ENCODE measurements at places on chromosomes 2 and 18.

DNA sequence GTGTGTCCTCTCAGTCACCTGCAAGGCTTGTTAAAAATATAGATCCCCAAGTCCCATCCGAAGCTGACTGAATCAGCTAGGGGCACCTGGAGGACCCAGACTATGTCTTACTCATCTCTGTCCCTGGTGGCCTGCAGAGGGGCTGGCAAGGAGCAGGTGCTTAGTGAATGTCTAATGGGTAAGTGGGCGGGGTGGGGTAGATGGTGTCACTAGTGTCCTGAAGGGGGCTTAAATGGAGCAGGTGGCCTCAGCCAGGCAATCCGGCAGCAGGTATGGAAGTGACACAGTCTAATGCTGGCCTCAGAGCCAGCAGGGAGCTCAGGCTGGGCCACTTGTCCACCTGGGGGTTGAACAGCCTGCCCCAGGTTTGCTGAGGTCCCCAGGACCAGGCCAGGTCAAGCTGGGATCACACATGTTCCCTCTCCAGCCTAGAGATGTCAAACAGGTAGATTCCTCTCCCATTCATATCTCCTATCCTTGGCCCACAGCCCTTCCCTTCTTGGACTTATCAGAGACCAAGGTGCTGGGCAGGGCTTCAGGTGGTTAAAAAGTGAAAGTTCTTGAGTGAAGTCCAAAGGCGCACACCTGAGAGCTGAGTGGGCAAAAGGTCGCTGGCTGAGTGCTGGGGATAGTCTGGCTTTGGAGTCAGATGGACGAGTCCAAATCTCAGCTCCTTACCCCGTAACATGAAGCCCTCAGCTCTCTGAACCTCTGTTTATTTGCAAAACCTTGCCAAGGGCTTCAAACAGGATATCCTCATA, 1.7 kb downstream of the STEAP3 start:
- DNase-seq: no peak

GRCh38 chr18:10247021-10247741, 207.3 kb upstream of the APCDD1 start:
- DNase-seq: no peak

DNA sequence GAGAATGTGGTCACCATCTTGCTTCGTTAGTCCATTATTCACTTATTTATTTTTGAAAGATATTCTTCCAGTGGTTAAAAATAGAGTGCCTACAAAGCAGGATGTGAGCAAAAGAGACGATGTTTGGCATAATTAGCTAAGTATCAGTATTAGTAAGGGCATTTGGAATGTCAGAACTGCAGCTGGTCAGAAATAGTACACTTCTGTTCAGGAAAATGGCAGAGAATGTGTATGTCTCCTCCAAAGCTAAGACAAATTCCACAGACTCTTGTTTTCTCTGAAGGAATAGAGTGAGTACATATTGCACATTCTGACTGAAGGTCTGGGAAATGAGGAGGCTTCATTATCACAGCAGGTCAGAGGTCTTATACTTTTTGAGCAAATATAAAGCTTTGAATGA, 209.0 kb downstream of the L3MBTL4 start:
- DNase-seq: no peak

GRCh38 chr18:56314396-56314795, 324.0 kb downstream of the TXNL1 start:
- no peak for DNase-seq

GRCh38 chr18:24200494-24201290, 61.8 kb downstream of the CABYR start:
- no peak for DNase-seq

DNA sequence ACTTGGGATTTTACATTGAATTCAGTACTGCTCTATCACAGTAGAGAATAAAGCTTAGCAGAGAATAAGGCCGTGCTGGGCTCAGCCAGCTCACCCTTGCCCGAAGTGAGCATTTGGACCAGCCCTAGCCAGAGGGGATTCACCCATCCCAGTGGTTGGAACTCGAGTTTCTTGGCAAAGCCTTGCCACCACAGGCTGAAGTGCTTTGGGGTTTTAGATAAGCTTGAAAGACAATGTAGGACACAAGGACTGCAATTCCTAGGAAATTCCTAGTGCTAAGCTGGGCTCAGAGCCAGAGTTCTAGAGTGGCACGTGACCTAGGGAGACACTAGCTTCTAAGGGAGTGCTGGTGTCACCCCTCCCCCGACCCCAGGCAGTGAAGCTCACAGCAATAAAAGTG, 28.0 kb downstream of the SERPINB11 start:
- no peak for DNase-seq

DNA sequence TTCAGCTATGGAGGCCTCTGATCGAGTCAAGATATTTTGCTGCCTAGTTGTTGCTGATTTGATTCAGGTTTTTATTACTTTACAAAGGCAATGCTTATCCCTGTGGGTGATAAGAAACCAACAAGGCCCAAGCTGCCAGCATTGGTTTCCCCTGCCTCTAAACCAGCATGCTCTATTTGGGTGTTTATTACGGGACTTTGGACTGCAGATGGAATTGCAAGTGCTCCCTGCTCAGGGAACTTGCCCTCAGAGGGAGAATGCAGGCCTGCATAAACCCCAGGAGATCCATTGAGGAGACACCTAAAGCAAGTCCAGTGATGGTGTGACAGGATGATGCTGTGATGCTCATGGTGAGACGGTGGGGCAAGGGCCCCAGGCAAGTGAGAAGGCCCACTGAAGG, 172.1 kb downstream of the VAPA start:
- DNase-seq: no peak

GRCh38 chr2:103012590-103012989, 250.8 kb downstream of the TMEM182 start:
- no peak for DNase-seq
